Effector CD8-positive, alpha-beta T cell (primary cell): ENCODE measurements at places on chromosomes 7 and 10.

DNA sequence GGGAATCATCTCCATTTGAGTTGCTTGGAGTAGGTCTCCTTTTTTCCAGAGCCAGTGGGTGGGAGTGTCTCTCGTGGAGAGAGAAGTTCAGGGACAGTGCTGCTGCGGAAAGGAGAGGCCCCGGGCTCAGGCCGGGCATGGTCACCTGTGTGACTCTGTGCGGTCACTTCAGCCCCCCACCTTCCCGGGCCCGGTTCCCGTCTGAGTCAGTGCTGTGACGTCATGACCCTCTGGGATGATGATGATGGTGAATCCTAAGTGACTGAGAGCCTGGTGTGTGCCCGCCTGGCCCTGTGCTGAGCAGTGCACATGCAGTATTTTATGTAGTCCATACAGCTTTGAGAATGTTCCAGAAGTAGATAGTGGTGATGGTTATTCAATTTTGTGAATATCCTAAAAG lies 32.6 kb upstream of the AP5Z1 start:
- DNase-seq: no peak

DNA sequence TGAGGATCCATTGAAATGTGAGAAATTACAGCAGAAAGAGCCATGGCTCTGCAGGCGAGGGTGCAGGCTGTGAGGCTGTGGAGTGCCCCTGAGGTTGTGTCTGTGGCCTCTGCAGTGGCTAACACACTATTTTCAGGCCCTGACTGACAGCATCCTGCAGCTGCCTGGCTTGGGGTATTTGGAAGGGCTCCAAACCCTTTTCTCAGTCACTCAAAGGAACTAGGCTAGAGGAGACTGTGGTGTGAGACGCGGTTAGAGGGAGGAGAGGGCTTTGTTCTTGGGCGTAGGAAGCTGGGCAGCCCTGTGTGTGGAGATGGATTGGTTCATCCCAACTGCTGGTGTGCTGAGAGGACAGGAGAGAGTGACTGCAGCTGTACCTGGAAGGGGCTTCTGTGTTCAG lies 134.9 kb downstream of the RAMP3 start:
- no peak for DNase-seq

GRCh38 chr7:148433521-148434180 lies 156.9 kb upstream of the C7orf33 start:
- no peak for DNase-seq

- DNase-seq: no peak
These were observed 88.4 kb downstream of the OR13A1 start for GRCh38 chr10:45227042-45227441.

- DNase-seq: no peak
These were observed 700.1 kb upstream of the ANKRD30A start for GRCh38 chr10:36425131-36425797.

DNA sequence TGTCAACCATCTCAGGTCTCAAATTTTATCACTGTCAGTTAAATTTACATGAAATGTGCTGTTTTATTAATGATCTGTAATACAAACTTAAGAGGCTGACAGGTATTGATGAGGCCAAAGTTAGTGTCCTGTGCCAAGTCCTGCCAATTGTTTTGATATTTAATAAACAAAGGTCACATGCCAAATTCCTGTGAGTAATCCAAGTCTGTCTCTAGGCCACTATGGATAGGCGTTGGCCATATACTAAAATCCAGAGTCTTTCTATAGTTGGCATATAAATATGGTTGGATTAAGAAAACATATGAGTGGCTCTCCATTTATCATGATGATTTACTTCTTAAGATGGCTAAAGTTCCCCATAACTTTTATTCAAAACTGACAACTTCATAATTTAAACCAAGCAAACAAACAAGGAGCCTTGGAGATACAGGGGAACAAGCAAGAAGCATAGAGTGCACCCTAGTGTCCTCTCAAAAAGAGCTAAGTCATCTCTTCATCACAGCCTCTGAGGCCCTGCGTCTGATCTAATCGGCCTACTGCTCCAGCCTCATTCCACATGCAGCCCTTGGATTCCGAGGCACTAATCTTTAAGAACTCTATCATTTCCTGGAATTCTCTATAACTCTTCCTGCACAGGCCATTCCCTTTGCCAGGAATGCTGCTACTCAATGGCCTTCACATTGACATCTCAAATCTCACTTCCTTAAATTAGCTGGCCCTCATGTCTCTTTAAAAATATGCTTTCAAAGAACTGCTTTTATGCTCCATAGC lies 32.7 kb upstream of the NRCAM start:
- no peak for DNase-seq

- DNase-seq: no peak
These were observed 58.5 kb upstream of the ECHDC3 start for GRCh38 chr10:11683529-11684320.

DNA sequence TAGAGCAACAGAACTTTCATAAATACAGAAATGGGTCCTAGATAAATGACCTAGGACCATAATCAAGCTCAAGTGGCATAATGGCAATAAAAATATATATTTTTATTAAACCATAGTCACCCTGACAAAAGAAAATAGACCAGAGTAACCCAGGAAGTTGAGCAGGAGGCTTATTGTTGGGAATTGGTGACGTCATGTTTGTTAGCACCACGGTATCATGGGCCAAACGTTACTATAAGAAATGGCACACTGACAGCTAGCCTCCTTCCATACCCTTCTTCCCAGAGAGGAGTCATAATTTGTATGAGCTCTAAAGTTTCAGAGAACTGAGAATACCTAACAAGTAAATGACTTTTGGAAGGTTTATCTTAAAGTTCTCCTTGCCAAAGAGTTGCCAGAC lies 1698.2 kb downstream of the REEP3 start:
- no peak for DNase-seq

GRCh38 chr10:113869789-113870188 lies 15.3 kb downstream of the NHLRC2 start:
- DNase-seq: no peak

DNA sequence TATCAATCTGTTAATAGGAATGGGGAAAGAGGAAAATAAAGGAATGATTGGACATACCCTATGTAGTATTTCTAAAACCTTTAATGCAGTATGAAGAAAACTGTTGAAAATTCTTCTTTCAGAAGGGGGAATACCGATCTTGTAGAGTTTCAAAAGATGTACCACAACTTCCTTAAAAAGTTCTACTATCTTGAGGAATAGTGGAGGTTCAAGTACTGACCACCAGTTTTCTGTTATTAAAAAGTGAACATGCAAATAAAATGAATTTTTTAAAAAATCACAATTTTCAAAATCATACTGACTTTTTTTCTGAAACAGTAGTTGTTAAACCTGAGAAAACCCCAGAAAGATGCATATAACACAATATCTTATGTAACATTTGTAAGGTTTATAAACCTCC lies 86.5 kb downstream of the HERC4 start:
- DNase-seq: no peak

DNA sequence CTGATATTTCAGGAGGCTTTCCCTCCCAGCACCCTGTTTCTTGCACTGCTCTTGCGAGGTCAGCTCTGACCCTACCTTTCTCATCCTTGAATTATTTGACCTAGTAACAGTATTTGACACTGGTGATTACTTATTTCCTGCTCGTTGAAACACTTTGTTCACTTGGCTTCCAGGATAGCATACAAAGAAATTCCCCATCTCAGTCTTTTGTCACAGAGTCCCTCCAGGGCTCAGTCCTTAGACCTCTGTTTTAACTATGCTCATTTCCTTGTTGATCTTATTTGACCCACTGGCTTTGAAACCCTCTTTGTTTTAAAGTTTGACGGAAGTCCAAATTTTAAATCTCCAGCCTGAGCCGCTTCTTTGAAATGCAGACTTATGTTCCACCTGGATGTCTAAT lies 29.9 kb downstream of the BMPR1A start:
- no peak for DNase-seq

- no peak for DNase-seq
These were observed 245.3 kb downstream of the NSUN6 start for GRCh38 chr10:18406136-18406535.

DNA sequence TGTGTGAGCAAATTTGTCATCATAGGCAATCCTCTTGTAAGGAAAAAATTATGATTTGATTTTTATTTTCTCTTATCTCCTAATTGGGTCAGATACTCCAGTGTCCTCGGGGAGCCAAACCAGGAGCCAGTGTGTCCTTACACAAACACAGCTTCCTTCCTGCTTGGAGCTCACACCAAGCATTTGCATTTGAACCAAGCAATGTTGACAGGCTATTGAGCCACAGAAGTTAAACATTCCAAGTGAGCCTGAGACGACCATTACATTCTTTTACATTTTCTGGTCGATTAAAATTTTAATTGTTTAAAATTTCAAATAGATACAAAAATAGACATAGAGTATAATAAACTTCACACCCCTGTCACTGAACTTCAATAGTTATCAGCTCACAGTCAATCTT lies 194.8 kb downstream of the CFTR start:
- no peak for DNase-seq

DNA sequence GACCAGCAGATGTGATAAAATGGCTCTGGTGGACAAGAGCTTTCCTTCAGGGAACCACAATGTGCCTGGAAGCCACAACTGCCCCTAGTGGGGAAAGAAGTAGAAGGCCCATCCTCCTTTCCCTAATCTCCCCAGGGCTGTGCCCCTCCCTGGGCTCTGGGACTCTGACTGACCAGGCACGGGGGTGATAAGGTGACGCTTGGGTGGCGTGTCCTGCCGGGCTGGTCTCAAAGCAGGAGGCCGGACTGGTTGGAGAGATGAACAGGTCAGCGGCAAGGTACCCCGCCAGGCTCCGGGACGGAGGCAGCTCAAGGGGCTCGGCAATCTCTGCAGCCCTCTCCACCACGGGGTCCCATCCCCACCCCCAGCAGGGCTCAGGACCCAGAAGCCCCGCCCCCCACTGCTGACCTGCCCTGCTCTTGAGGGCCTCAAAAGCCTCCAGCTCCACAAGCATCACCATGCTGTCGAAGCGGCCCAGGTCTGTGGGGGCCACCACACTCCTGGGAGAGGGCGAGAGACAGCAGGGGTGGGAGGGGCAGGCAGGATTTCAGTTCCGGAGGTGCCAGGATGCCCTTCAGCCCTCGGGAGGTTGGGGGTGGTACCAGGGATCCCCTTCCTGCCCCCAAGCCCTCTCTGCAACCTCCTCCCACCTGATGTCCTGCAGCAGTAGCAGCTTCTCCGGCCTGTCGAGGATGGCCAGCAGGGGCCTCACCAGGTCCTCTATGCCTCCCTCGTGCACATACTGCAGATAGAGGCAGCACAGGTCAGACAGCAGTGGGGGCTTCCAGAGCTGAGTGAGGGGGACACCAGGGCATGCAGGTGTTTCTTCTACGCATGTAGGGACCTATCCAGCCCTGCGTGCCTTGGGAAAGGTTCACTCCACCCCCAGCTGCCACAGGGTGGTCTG lies 12.2 kb downstream of the LZTS2 start:
- no peak for DNase-seq

DNA sequence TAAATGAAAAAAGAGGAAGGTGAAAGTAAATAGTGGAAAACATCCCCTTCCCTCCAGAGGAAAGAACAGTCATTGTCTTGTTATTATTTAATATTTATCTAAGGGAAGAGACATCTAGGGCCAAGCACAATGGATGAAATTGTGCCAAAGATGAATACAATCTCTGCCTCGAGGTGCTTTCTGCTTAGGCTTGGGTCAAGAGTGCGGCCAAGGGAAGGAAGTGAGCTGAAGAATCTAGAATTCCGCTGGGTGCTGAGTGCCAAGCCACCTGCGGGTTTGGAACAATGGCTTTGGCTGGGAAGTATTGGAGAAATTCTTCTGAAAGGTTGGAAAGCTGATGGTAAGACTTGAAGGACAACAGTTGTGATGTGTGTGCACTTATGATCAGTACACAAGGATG lies 531.3 kb upstream of the FZD8 start:
- no peak for DNase-seq

DNA sequence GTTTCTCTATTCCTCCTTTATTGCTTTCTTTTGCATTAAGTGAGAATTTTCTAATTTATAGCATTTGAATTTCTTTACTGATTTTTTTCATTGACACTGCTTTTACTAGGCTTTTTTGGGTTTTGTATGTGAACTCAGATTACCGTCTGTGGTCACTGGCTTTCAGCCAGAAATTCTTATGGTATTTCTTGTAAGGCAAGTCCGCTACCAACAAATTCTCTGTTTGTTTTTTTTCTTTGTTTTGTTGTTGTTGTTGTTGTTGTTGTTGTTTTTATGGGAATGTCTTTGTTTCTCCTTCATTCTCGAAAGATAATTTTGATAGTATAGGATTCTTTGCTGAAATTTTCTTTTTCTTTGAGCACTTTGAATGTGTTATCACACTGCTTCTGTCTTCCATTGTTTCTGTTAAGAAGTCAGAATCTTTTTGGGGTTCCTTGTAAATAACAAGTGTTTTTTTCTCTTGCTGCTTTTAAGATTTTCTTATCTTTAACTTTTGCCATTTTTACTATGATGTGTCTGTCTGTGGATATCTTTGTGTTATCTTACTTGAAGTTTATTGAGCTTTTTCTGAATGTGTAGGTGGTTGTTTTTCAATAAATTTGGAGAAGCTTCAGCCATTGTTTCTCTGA lies 7.2 kb downstream of the NET1 start:
- DNase-seq: no peak

DNA sequence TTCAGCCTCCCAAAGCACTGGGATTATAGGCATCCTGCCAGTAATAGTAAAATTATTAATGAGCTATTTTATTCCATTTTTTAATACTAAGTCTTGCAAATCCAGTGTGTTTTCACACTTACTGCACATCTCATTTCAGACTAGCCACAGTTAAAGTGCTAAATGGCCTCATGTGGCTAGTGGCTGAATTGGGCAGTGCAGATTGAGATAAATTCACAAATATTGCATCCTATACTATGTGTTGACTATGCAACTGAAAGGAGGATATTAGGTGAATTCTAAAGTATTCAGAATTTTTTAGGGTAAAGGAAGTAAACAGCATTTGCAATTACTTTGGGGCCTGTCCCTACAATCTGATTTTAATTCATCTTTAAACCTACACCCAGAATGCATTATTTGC lies 10.2 kb downstream of the APBB1IP start:
- no peak for DNase-seq

GRCh38 chr7:72040641-72041040 lies 371.5 kb downstream of the CALN1 start:
- DNase-seq: no peak

DNA sequence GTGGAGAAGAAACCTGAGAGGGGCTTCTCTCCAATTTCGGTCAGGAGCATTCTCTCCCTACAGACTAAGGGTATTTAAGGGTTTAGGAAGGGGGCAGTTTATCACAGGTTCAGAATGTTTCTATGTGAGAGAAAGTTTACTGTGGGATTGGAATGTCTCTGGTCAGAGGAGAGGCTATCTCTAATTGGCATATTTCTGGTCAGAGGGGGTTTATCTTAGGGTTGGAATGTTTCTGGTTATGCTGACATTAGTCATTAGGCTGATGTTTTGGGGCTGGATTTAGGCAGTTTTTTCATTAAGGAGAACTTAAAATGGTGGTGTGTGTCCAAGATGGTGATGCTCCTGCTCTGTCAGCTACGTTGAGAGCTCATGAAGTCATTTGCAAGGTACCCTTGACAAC lies 758.0 kb downstream of the TYW1 start:
- DNase-seq: no peak

GRCh38 chr10:92384741-92385140 lies 93.8 kb downstream of the MARCHF5 start:
- DNase-seq: no peak

DNA sequence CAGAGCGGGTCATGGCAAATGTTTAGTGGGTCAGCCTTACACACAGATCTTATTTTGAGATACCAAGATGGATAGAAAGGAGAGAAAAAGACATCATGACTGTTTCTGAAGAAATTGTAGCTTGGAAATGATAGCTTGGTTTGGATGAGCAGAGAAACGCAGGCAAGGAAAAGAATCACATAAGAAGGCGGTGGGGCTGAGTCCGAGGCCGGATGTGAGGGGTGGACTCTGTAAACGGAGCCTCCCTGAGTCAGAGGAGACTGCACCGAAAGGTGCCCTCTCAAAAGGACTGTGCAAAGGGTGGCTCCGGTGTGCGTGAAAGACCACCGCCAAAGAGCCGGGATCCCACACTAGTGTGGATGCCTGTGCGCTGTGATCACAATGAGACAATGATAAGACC lies 53.7 kb downstream of the ADARB2 start:
- DNase-seq: no peak
